ENCODE measurements at places on chromosomes 4 and X. TPM values are rescaled to one million over a fixed set of nuclear protein-coding genes. Genes with fewer than 3 reads are reported as not detected.

Gene NXF2B
- not detected for total RNA-seq

Gene DCAF8L2
- not detected for total RNA-seq

Gene EGFL6
- 0.18 TPM for total RNA-seq

Gene F11
- total RNA-seq = not detected

Gene TEC
- 0.35 TPM for total RNA-seq

Gene SOX3
- not detected for total RNA-seq

Gene TCP11X2
- not detected for total RNA-seq

Gene USP17L18
- total RNA-seq = not detected

Gene AMBN
- not detected for total RNA-seq

Gene MAGEE1
- total RNA-seq = 4.4 TPM

Gene TMEM150C
- 1.7 TPM for total RNA-seq

Gene RBMXL3
- not detected for total RNA-seq

Gene TBX22
- not detected for total RNA-seq

Gene RAB9B
- total RNA-seq = 4.1 TPM

Gene PRR32
- not detected for total RNA-seq

Gene TXK
- not detected for total RNA-seq

Gene TMEM47
- 63.7 TPM for total RNA-seq

Gene TGIF2LX
- not detected for total RNA-seq

Data from chondrocyte (in vitro differentiated cells).